Coronary artery (tissue), 2 donors: ENCODE measurements at places on chromosomes 16 and 17.

DNA sequence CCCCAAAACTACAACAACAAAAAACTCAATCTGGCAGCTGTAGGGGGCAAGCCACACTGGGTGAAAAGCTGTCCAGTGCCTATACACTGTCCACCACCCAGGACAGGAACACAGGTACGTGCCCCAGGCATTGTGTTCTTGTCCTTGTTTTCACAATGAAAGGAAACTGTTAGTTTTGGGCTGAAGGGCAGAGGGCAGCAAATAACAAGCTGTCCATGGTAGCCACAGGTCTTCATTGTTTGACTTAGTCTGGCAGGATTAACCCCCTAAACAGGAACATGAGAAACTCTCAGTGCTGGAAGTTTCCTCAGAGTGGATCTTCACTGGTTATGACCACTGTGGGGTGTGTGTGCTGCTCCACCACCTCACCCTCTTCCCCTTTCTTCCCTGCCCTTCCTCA, 224.6 kb upstream of the N4BP1 start:
- no peak for DNase-seq

- no peak for DNase-seq
Observed at GRCh38 chr16:8806272-8806983, 8.8 kb downstream of the PMM2 start.

- no peak for DNase-seq
Observed at GRCh38 chr17:42270596-42270995, 5.6 kb downstream of the STAT5B start.

DNA sequence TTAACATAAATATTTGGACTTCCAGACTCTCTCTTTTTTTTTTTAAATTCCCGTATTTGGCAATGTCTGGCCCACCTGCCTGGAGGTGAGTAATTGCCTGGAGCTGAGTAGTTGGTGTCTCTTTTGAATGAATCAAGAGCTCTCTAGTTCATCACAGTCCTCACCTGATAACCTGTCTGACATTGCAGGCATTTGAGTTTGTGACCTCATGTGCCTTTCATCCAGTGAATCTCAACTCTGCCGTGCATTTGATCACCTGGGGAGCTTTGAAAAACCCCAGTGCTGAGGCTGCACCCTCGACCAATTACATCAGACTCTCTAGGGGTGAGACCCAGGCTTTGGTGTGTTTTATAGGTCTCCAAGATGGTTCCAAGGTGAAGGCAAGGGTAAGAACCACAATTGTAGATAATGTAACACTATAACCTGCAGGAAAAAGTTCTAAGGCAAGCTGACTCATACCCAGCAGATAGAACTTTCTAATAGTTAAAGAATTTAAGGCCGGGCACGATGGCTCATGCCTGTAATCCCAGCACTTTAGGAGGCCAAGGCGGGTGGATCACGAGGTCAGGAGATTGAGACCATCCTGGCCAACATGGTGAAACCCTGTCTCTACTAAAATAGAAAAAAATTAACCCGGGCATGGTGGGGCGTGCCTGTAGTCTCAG, 24.5 kb upstream of the HS3ST2 start:
- DNase-seq, result no peak

DNA sequence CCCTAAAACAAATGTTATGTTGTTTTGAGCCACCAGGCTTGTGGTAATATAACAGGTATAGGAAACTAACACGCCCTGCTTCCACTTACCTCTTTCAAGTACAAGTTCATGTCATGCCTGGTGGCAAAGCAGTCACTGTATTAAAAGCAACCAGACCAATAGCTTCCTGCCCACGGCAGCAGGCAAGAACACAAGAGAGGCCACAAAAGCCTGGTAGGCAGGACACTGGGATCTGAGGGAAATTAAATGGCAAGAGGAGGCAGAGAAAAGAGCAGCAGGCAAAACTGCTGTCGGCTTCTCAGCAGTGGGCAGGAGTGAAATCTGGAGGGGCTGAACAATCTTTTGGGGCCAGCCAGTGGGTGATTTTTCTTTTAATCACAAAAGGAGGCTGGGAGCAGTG, 2.2 kb downstream of the CYTH1 start:
- no peak for DNase-seq

DNA sequence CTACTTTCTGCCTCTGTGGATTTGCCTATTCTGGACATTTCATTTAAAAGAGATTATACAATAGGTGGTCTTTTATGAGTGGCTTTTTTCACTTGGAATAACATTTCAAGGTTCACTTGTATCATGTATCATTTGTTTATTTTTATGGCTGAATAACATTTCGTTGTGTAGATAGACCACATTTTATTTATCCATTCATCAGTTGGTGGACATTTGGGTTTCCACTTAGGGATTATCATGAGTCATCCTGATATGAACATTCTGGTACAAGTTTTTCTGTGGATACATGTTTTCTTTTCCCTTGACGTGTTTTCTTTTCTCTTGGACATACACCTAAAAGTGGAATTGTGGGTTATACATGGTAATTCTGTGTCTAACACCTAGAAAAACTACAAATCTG, 25.3 kb downstream of the PRSS54 start:
- no peak for DNase-seq

DNA sequence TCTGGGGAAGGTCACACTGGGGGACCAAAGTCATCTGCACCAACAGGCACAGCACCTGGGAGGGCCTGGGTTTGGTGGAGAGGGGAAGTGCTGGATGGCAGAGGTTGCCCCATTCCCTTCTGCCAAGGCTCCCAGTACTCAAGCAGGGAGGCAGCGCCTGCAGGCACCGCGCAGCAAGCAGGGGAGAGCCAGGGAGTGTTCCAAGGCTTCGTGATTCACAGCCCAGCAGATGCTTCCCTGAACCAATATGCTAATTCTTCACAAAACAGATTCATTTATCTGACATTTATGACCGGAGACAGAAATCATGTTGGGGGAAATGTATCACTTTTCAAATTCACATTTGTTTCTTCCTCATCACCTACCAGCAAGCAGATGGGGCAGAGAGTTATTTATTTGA, 13.4 kb upstream of the CDH5 start:
- DNase-seq, result no peak

DNA sequence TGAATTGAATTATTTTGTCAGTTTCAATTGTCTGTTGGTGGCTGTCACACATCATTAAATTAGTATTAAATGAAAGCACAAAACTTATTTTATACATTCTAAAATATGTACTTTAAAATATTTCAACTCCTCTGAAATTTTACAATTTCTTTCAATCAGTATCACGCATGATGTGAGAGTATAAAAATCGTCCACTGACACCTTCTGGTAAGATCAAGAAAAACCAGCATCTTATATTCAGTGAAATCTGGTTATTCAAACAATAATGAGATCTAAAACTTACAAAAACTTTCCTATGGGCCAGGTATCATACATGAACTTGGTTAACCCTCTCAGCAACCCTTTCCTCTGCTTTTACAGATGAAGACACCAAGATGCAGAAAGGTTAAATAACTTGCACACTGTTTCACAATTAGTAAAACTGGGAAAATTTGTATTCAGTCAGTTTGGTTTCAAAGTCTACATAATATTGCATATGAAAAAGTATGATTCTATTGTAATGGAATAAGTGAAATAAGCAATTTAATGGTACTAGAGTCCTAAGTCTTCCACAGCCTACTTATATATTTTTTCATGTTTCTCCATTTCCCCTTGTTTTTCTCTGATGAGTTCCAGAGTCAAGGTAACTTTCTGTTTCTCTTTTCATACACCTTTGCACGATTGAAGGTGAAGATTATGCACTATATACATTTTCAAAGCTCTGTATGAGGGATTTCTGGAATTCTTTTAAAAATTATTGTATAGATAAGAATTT, 58.7 kb downstream of the EFCAB5 start:
- no peak for DNase-seq

DNA sequence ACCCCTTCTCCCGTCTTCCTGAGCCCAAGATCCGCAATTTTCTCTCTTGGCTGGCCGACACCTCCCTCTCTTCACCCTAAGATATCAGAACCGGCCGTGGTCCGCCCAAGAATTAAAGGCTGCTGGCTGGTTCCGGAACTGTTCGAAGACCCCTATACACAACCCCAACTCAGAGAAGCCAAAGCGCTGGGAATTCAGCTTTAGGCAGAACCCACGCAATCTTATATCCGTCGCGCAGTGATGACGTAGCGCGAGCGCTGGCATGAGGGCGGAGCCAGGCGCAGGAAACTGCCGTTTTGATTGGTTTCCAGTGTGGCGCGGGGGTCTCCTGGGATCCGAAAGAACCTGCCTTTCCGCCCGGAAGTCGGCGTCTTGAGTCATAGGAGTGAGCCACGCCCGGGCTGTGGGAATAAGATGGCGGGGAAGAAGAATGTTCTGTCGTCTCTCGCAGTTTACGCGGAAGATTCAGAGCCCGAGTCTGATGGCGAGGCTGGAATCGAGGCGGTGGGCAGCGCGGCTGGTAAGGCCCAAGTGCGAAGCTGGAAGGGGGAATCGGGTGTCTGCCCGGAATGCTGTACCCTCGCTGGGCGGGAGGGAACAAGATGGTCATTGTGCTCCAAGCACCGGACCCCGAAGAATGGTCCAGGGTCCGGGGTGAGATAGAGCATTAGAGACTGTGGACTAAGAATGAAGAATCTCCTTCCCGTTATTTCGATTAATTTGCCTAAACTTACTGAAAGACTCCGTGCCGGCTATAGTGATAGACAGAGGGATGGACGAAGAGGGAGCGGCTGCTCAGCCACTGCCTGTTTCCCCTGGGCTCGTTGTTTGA, at the start of the genes RECQL5 and SAP30BP:
Gene RECQL5, minus strand, starts transcription at position 196 of the 832 bp plus-strand sequence. CDS start 597 bp downstream, outside the sequence.
Gene SAP30BP, plus strand, starts transcription at position 380 of the 832 bp plus-strand sequence. Its CDS starts 35 bp downstream, at position 415.
- peak; percentile 97 for DNase-seq

- peak; percentile 29 for DNase-seq
Observed at GRCh38 chr17:8004899-8005298, 2.5 kb downstream of the GUCY2D start.

GRCh38 chr16:88516601-88517061, 53.6 kb upstream of the ZC3H18 start:
- DNase-seq, result no peak

GRCh38 chr16:17476414-17477259, 5.9 kb upstream of the XYLT1 start:
- DNase-seq, result no peak
